ENCODE measurements at places on chromosomes 3 and 15. TPM values are rescaled to one million over a fixed set of nuclear protein-coding genes. Genes with fewer than 3 reads are reported as not detected.

- peaks cover 10% of the 10 kb centered on the region for H3K27me3 ChIP-seq
- peaks cover 4% of the 10 kb centered on the region for H3K4me1 ChIP-seq
- H3K36me3 ChIP-seq, result no peaks in the 10 kb centered on the region
- no peak for DNase-seq
Observed at GRCh38 chr3:10437995-10438901, 67.1 kb downstream of the ATP2B2 start.

The TEX9 gene
- 19.7 TPM for total RNA-seq

GRCh38 chr15:73865904-73866303, 7.5 kb upstream of the TBC1D21 start:
- H3K4me1 ChIP-seq, result no peaks in the 10 kb centered on the region
- no peak overlapping the region for H3K4me3 ChIP-seq
- no peak overlapping the region for H3K27ac ChIP-seq
- peaks cover 66% of the 10 kb centered on the region for H3K27me3 ChIP-seq
- no peaks in the 10 kb centered on the region for H3K36me3 ChIP-seq

The ADAMTSL3 gene
- 2.4 TPM for total RNA-seq

- no peak overlapping the region for H3K4me3 ChIP-seq
- no peaks in the 10 kb centered on the region for H3K36me3 ChIP-seq
- no peaks in the 10 kb centered on the region for H3K27me3 ChIP-seq
- DNase-seq, result no peak
- peaks cover 15% of the 10 kb centered on the region for H3K4me1 ChIP-seq
Observed at GRCh38 chr3:65897766-65898165, 141.0 kb downstream of the MAGI1 start.
